ELR (cell line): ENCODE measurements at places on chromosomes 5 and 9.

- DNase-seq = no peak
These were observed 32.0 kb downstream of the HAVCR1 start for GRCh38 chr5:157026789-157027424.

- no peak for DNase-seq
These were observed 374.9 kb upstream of the IRX4 start for GRCh38 chr5:2257326-2258244.

DNA sequence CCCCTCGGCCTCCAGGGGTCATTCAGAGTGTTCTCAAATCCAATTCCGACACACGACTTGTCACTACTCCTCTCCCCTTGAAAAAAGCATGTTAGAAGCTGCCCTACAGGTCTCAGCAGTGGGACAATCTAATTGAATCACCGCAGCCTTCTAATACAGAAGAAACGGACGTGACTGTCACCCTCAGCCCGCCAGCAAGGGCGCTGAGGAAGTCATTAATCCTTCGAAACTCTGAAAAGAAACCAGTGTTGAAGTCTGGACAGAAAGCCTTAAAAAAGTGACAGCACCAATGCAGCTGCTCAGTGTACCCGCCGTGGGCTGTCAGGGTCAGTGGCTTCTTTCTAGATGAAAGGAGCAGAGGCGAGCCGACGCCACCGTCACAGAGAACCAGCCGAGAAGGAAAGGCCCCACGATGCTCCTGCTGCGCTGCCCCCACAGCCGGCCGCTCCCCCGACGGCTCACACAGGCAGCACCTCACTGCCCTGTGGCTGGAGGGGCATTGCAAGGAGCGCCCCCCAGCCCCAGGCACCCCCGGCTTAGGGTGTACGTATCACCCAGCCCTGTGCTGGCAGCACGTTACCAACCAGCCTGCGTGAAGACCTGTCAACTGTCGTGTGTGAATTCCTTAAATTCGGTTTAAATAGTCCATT is 5.7 kb downstream of the BRD3OS start:
- DNase-seq = no peak

GRCh38 chr5:92337772-92338234 is 954.7 kb upstream of the ARRDC3 start:
- peak; percentile 28 for DNase-seq

DNA sequence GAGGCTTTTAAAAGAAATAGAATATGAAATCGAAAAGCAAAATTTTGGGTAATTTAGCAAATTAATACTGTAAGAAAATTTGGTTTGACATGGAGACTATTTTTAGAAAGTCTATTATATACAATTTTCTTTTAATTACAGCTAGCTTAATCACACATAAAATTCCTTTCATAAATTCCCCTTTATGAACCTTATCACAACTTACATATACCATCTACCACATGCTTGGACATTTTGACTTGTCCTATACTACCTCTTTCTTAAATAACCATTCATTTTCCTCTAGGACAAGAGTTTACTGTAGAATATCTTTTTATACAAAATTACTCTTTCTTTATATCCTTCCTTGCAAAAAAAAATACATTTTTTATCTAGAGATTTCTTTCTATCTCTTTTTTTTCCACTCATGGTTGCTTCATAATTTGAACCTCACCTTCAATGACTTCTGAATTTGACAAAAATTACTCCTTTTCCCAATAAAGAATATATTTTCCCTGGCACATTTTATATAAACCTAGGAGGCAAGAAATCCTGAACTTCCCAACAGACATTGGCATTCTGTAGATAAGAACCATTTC is 34.0 kb upstream of the SYK start:
- DNase-seq = peak; percentile 8

DNA sequence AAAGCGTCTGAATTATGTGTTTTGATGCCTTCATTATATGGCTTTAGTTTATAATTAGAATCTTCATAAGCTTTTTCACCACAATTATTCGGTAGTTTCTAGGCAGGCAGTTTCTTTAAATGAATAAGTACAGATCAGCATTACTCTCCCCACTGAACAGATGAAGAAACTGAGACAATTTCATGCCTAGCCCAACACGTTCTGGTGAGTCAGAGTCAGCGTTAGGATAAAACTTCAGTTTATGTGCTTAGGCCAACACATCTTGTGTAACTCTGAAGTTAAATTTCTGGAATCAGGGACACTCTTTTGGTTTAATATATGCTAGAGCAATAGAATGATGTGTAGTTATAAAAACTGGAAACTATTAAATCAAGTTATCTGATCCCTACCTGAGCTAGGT is 186.7 kb upstream of the ELL2 start:
- DNase-seq = no peak

DNA sequence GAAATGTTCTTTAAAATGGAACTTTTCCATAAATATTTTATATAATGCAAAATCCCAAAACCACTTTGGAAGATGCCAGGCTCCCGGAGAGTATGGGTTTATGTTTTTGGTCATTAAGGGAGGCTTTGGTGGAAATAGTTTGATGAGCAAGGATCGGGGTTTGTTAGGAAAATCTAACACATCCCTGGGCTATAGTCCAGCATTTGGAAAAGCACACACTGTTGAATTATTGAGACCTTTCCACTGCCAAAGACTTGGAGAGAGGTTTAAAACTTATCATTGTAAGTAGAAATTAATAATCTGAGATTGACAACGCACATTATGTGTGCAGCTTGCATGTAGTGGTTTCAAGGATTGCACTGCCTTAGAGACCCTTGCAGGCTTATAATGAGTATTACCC is 156.3 kb downstream of the PARP8 start:
- no peak for DNase-seq

GRCh38 chr9:120654272-120654671 is 60.0 kb downstream of the MEGF9 start:
- peak; percentile 18 for DNase-seq

GRCh38 chr5:54390015-54390414 is 65.5 kb upstream of the HSPB3 start:
- DNase-seq = peak; percentile 89

GRCh38 chr9:7844242-7844641 is 44.7 kb upstream of the DMAC1 start:
- peak; percentile 9 for DNase-seq

GRCh38 chr5:96927008-96927407 is 8.9 kb upstream of the LNPEP start:
- DNase-seq = no peak

- peak; percentile 42 for DNase-seq
These were observed 661 bp upstream of the SLC25A51 start for GRCh38 chr9:37904445-37905130.

DNA sequence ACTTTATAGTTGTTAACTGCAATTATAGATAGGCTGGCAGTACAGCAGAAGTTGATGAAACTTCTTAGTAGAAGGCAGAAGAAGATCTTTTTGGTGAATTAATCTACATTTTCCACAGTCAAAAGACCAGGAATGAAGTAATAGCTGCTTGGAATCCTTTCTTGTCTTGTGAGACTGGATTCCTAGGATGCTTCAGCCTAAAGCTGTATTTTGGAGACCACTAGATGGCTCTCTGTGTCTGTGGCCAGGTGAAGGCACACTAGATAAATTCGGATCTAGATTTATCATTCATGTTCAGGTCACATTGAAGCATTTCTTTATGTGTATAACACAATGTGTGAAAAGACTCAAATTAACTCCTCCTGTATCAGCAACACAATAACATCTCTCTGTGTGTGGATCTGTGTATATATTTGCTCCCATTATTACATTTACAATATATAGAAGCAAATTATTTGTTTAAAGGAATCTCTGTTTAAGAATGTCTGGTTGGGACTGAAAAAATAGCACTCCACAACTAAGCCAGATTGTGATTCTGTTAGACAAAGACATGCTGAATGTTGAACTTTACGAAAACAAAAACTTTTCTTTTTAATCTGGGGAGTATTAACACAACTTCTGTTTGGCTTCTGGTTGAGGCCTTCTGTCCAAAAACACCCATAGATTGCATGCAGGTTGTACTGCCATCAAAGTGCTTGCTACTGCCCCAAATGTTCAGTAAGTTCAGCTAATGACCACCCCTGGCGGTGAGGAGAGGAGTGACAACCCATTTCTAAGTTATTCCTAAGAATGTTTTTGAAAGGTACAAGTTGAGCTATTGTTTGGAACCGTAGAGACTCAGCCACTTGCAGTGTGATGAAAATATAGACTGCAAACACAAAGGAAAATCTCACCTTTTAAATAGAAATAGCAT is 10.6 kb downstream of the GRIN3A start:
- DNase-seq = peak; percentile 45

- DNase-seq = no peak
These were observed 11.9 kb upstream of the PGGT1B start for GRCh38 chr5:115274584-115274983.

GRCh38 chr5:103393101-103393754 is 134.7 kb downstream of the MACIR start:
- DNase-seq = peak; percentile 59

DNA sequence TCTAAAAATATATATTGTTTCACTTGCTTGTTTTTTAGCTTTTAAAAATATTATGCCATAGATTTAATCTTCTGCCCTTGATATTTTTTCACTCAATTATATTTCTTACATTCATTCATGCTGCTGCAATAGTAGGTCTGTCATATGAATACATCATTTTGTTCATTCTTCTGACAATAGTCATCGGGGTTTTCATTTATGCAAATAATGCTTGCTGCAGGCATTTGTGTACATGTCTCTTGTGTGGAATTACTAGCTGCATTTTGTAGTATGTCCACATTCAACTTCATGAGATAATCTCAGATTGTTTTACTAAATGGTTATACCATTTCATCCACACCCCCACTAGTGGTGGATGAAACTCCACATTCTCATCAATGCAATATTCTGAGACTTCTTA is 5.3 kb upstream of the PLPP1 start:
- peak; percentile 76 for DNase-seq

- peak; percentile 47 for DNase-seq
These were observed 108.9 kb upstream of the LHFPL2 start for GRCh38 chr5:78757269-78758053.

DNA sequence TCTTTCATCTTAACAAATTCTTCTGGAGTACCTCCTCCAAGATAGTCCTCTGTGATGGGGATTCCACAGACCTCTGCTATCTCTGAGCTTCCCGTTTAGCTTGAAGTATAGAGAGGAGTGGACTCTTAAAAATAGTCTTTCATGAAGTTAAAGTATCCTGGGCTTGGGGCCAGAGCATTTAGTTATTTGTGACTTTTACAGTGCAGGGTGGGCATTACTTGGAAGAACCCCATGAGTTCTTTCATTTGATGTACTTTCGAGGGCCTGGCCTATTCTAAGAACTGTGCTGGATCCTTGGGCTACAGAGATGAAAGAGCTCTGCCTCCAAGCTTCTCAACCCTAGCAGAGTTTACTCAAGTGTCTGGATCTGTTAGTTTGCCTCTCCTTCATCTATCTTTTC is 131.5 kb downstream of the ZSWIM6 start:
- no peak for DNase-seq

DNA sequence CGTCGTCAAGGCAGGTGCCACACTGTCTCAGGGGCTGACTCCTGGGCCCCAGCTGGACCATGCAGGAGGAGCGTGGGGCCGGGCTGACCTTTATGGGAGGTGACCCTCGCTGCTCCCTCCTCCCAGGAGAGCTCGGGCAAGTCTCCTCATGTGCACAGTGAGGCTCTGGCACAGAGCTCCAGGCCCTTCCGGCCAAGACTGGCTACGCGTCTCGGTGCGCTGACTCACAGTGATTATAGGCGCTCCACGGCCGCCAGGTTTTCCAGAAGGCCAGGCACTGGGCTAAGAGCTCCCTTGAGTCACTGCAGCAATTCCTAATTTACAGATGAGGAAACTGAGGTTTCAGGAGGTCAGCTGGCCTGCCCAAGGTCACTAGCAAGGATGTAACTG is 47.4 kb downstream of the VAV2 start:
- peak; percentile 62 for DNase-seq

GRCh38 chr9:10447036-10447435 is 165.8 kb downstream of the PTPRD start:
- no peak for DNase-seq

DNA sequence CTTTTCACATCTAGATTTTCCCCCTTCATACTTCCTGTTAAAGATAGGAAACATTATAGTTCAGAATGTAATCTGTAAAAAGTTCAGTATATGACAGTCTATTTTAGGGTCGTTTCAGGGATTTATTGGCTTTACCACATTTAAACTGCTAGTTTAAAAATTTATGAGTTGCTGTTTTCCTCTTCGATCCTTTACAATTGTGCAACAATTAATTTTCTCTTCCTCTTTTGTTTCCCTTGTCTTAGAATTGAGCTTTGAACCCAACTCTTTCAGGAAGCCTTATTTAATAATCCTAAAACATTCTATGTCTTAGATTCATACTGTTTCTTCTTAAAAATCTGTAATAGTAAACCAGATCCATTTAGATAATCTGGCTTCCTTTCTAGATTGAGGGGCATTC is 16.4 kb downstream of the ZSWIM6 start:
- DNase-seq = no peak

DNA sequence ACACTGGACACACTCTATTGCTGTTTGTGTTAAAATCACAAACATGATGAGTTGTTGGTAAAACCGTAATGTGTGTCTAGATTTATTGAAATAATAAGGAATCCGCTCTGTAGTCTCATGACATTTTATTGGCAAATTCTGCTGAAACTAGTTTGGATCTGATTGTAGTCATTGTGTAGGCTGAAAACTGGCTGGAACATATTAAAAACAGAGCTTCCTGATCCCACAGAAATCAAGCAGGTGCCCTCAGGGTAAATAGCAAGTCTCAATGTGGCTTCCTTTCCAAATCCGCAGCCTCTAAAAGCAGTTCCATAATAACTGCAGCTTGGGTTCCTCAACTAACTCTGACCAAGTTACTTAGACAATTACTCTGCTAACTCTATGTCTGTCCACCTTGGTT is 427.5 kb upstream of the KIF2A start:
- DNase-seq = no peak

DNA sequence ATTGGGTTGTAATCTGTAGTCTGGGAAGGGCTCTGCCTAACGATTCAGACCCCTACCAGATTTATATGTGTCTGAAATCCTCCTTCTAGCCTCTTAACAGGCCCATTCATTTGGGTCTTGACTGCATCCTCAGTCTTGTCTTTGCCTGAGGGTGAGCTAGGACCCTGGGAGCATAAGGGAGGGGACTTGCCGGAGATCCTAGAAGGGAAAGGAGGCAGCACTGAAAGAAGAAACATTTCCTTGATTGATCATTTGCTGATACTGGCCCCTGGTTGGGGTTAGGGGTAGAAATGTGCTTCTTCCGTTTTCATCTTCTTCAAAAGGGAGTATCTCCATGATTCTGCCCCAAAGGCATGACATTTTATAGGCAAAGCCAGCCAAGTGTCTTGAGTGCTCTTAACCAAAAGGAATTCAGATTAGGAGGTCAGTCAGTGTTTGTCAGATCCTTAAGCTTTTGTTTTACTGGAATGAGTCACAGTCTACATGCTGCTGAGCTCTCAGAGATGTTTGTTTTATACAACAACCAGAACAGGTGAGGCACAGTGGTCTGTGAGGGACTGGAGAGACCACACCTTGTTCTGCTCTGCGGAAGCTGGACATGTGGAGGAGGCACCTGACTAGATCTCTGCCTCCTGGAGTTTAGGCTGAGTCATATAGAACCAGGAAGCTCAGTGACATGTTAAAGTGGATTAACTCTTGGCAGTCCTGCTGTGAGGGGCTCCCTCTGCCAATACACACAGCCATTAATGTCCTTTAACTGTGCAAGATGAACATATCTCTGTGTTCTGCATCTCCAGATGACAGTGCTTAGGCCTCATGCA is 37.7 kb downstream of the PCDHAC2 start:
- DNase-seq = no peak
